ENCODE measurements at places on chromosomes 1 and 21. TPM values are rescaled to one million over a fixed set of nuclear protein-coding genes. Genes with fewer than 3 reads are reported as not detected.

GRCh38 chr1:2528016-2528415 lies 1.6 kb upstream of the PANK4 start:
- DNase-seq: no peak

SLC1A7 gene
- not detected for total RNA-seq

GRCh38 chr21:34871026-34871908 lies 177.8 kb downstream of the RUNX1 start:
- DNase-seq: no peak

LDLRAD1 gene
- not detected for total RNA-seq

DNA sequence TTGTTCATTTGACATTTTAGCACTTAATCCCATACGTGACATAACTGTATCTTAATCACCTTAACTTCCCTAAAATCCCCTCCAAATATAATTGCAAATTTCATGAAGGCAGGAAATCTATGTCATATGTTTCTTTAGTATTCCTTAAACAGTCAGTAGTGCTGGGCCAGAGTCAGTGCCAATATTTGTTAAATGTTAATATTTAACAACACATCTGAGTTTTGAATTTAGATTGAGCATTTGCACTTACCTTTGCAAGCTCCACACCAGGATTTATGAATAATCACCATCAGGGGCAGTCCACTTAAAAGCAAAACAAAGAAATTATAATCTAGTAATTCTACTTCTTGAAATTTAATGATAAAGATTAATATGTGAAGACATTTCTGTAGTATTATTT lies 5.3 kb downstream of the KTI12 start:
- no peak for DNase-seq

PLEKHA6 gene
- total RNA-seq: 21.9 TPM

- DNase-seq: no peak
Measured at GRCh38 chr21:16571594-16571993, 841.8 kb downstream of the USP25 start.

DNA sequence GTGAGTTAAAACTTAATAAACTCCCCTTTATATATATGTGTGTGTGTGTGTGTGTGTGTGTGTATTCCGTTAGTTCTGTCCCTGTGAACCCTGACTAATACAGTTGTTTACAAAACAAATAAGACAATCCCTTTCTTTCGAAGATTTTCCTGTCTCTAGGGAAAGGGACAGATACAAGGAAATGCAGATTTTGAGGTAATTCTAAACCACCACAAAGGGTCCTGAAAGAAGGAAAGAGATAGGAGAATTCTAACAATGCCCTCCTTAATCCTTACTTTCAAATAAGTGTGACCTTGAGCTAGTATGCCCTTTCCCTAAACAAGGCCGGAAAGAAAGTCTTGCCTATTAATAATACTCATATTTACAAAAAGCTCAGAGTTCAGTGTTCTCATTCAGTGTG lies 164.8 kb upstream of the COL11A1 start:
- no peak for DNase-seq

SERTAD4 gene
- total RNA-seq: 4.8 TPM

GRCh38 chr1:56576880-56577405 lies 2.4 kb downstream of the PLPP3 start:
- DNase-seq: peak; percentile 14

- peak; percentile 29 for DNase-seq
Measured at GRCh38 chr1:110829955-110830553, 42.9 kb upstream of the CD53 start.

MATN1 gene
- not detected for total RNA-seq

DNA sequence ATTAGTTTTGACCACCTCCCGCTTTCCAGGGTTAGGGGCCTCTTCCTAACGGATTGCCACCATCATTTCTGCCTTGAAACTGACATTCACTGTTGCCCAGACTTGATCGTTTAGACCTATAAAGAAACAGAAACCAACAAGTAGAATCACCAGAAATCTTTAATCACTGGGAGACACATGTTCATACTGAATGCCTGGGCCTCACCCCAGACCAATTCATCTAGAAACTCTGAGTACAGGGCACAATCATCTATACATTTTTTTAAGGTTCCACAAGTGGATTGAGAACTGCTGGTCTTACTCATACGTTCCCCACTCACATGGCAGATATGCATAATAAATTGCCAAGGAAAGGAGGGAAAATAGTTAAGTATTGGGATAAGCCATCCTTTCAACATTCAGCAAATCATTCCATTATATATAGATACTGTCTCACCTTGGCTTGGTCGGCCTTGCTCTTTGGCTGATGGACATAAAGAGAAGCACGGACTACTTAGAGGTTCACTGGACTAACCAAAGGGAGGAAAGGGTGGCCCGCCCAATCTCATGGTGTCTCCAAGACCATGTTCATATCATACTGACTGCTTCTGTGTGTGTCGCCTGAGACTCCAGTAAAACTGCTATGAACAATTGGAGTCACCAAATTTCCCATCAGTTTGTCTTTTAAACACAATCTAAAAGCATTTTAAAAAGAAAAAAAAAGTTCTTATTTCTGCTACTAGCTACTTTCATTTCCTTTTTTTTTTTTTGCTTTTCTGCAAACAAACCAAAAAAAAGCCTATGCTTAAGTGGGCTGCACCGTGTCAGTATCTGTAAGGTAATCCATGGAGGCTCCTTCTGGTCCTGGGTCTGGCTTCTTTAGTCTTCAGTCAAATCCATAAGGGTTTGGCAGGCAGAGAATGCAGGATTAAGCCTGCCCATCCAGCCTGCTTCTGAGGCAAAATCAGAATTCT lies 9.4 kb upstream of the TARBP1 start:
- DNase-seq: peak; percentile 41

- no peak for DNase-seq
Measured at GRCh38 chr1:73860421-73860950, 337.5 kb downstream of the LRRIQ3 start.

RBM11 gene
- 1.3 TPM for total RNA-seq

SLC22A15 gene
- total RNA-seq: 51.2 TPM

SEC16B gene
- total RNA-seq: not detected

RHD gene
- not detected for total RNA-seq
